ELF-1 (cell line): ENCODE measurements at places on chromosomes 6 and 20.
A peak's percentile ranks its signal among the peaks of the same experiment; 100 is the strongest.

- no peak for DNase-seq
These were observed 78.3 kb downstream of the SCAND1 start for GRCh38 chr20:35876033-35876320.

DNA sequence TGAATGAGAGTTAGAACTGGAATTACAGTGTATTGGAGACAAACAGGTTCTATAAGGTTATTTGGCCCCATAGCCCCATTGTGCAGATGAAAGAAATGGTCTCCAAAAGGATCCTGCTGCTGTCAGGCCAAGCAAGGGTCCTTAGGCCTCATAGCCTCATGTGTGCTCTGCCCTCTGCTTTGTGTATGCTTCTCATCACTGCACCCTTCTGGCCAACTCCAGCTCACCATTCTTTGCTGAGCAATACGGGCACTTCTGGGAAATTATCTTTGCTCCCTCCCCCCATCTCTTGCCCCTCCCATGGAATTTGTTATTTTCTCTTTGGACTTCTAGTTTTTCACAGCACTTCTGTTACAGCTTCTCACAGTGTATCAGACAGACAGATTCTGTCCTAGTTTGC is 298.8 kb downstream of the FOXA2 start:
- DNase-seq, result no peak

GRCh38 chr6:44435500-44435899 is 48.0 kb downstream of the CDC5L start:
- no peak for DNase-seq

DNA sequence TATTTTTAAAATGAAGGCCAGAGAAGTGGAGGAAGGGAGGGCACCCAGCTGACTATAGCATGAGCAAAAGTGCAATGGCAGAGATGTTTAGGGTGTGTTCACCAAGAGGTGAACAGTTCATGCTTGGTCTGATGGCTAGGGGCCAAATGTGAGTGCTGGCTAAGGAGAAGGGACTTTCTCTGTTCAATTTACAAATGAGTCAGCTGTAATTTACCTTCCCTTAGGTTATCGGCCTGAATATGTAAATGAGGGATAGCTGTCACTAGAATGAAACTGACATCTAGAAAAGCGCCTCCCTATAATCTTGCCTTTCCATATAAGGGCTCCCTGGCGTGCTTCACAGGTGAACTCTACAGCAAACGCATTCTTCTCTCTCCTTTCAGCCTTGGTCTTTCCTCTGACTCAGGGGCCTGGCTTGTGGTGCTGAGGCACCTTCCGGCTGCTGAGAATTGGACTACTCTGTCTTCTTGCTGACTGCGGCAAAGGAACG is 114.7 kb upstream of the BACH2 start:
- DNase-seq, result peak; percentile 85

GRCh38 chr6:93751969-93752368 is 332.6 kb upstream of the EPHA7 start:
- DNase-seq, result peak; percentile 1

DNA sequence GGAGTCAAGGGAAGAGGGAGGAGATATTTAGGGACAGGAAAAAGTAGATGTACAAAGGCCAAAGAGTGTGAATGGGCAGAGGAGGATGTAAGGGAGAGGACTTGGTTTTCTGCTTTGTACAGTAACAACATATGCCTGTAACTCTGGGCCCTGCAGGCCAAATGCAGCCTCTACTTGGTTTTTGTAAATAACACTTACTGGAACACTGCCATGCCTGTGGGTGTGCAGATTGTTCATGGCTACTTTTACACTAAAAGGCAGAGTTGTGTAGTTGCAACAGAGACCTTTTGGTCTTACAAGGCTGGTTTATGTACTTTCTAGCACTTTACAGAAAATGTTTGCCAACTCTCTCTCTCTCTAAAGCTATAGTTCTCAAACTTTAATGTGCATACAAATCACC is 157.1 kb downstream of the PHACTR1 start:
- DNase-seq, result no peak

- no peak for DNase-seq
These were observed 196.9 kb downstream of the PRL start for GRCh38 chr6:22099923-22100322.

GRCh38 chr6:53920881-53921280 is 126.1 kb downstream of the LRRC1 start:
- no peak for DNase-seq

- DNase-seq, result no peak
These were observed 6.7 kb upstream of the TEAD3 start for GRCh38 chr6:35503534-35503933.

- DNase-seq, result no peak
These were observed 76.5 kb upstream of the TMEM170B start for GRCh38 chr6:11460837-11461661.

DNA sequence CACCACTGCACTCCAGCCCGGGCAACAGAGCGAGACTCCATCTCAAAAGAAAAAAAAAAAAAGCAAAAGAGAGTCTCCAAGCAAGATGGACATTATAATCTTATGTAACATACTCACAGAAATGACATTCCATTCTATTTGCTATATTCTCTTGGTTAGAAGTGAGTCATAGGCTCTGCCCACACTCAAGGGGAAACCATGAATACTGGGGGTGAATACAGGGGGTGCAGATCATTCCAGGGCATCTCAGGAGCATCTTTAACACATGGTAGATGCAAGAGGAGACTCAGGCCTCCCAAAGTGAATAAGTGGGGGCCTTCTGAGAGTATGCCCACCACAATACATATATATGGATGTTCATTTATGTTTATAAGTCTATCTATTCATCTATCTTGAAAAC is 18.3 kb upstream of the RANBP9 start:
- DNase-seq, result no peak

- DNase-seq, result no peak
These were observed 195.3 kb upstream of the TCF21 start for GRCh38 chr6:133693565-133693964.

- DNase-seq, result no peak
These were observed 87.9 kb upstream of the PRND start for GRCh38 chr20:4633780-4634179.

- peak; percentile 32 for DNase-seq
These were observed 207.5 kb upstream of the OPRM1 start for GRCh38 chr6:153831350-153832078.

GRCh38 chr6:145669627-145670034 is 65.7 kb downstream of the EPM2A start:
- DNase-seq, result no peak

- no peak for DNase-seq
These were observed 55.4 kb downstream of the RAB44 start for GRCh38 chr6:36752886-36753506.

DNA sequence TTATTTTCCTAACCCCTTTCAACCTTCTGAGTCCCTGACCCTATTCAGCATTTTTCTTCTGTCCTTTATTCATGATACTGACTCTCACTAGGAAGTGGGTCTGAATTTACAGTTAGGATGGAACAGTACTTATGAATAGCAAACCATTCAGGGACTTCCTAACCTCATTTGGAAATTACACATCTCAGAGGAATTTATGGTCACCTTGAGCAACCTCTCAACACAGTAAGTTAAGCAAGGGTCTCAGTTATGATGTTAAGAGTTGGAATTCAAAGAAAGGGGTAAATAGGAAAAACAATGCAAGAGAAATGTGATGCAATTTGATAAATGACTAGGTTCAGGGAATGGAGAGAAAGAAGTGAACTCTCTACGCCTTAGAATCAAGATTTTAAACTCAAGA is 97.3 kb downstream of the GPR6 start:
- DNase-seq, result no peak

- no peak for DNase-seq
These were observed 42.5 kb downstream of the CD109 start for GRCh38 chr6:73738367-73739028.

- DNase-seq, result no peak
These were observed 29.8 kb upstream of the PCSK2 start for GRCh38 chr20:17197041-17197440.

DNA sequence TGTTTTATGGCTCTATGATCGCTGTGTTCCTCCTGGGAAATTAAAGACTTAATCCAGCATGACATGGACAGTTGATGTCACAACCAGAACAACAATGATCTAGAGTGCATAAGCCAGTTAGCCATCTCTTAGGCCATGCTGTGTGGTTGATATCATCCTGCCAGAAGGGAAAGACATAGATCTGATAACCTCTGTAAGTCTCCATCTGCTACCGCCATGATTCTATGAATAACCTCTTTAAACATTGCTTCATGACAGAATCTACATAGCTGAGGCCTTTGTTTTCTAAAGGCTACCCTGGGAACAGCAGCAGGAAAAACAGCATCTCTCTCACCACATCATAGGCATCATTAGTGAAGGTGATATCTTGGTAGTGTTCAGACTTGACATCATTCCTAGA is 117.6 kb upstream of the PHACTR1 start:
- no peak for DNase-seq

GRCh38 chr6:63864061-63864460 is 228.5 kb downstream of the PHF3 start:
- DNase-seq, result no peak

DNA sequence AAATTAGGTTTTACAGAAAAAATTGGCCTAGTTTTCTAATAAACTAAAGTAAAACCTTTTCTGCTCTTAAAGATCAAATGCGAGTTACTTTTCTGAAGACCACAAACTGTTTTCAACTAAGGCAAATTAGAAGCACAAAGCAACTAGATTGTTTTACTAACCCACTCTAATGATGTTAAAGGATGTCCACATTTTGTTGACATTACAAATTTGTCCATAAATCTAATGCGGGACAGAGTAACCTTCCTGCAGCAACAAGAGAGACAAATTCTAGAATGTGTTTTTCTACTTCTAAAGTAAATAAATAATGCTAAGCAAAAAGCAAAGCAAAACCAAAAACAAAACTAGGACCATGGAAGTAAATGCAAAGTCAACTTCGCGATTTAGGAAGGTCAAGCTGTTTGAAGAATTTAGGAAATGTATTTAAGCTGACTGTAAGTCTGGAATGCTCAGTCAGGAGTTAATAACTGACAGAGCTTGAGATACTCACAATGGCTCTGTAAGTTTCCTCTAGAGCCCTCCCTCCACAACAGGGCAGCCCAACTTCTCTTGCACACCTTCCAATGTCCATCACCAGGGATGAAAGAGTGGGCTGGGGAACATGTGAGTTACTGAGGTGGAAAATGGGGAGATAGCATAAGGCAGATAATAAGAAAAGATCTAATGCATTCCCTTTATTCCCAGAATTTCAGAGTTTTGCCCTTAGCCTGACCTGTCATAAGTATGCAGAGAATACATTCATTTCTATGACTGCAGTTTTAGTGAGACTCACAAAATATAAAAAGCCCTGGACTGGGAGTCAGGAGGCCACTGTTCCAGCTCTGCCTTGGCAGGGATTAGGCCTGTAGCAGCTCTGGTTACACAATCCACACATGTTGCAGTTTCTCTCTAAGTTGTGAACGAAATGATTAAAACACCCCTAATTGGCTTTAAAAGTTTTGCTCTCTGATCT is 158.8 kb downstream of the FOXA2 start:
- no peak for DNase-seq

DNA sequence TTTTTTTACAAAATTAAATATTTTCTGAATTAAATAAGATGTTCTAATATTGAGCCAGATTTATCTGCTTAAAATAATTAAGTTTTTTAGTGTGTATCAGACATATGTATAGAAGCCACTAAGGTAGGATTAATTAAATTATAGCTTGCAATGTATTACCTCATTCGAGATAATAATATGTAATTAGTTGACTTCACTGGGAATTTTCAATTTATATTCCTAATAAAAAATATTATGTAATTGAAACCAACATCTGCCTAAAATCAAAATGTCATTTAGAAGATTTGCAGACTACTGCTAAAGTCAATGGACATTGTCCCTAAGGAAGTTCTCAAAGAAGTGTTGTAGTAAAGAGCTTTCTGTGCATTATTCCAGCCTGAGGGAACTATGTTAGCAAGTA is 254.7 kb downstream of the EYS start:
- no peak for DNase-seq

GRCh38 chr6:21953831-21954801 is 342.7 kb downstream of the PRL start:
- DNase-seq, result peak; percentile 29

DNA sequence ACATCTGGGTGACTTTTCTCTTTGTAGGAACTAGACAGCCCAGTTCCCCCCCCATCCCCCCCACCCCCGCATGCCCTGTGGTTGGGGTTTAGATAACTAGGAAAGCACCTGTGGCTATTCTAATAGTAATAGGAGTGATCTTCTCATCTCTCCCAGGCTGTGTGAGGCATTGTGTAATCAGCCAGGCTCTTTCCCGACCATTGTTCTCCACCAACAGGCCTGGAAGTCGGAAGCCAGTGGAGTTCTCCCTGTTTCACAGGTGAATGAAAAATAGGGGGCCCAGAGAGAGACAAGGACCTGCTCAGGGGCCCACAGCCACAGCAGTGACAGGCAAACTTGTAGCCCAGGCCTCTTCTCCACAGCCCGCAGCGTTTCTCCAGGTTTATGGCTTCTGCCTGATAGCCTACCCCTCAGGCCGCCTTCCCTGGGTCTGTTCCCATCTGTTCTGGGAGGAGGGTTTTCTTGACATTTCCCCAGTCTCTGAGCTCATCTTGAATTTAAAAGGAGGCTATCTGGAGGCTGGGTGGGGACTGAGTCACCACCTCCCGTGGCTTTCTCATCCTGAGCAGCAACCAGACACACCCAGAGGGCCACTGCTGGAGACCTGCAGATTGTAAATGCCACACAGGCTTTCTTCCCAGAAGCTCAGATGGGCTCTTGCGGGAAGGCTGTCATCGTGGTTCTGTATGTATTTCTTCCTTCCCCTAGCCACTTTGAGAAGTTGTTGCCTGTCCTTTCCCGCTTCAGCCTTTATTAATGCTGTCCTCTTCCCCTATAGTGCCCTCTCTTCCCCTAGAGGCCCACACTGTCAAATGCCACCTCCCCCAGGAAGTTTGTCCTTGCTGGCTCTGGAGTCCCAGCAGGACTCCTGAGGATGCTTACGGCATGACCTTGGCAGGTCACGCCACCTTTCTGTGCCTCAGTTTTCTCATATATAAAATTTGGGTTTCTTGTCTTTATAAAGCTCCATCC is 75.9 kb upstream of the MYL9 start:
- DNase-seq, result peak; percentile 95

DNA sequence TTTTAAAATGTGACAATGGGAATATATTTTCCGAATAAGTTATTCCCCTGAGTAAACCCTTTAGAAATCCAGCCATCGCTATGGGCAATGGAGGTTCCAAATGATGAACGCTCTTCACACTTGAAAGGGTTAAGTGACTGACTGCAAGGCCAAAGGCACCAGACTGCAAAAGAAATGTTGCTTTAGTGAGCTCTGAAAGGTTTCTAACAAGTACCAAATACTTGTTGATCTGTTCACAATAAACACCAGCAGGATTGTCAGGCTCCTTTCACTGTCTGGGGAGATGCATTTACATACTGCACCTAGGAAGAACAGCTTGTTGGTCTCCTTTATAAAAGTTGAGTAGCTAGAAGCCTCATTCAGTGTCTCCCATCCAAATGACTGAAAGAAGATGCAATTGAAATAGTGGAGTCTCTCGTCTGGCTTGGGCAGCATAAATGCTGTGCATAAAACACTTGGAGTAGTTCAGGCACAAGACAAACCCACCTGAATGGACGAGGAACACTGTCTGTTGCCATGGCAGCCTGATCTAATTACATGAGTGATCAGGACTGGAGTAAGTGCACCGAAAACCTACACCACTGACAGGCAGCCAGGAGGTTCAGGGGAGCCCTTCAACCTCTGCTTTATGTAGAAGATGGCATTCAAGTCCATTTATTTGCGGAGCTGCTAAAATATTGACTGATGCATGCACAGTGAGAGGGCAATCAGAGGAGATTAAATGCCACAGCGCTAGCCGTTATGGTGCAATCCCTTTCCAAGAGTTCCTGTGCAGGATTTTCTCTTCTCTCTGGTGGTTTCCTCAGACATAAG is 2.9 kb downstream of the ATXN1 start:
- peak; percentile 40 for DNase-seq

- no peak for DNase-seq
These were observed 217.3 kb downstream of the ARID1B start for GRCh38 chr6:156994215-156995076.

GRCh38 chr6:19949155-19949554 is 112.0 kb downstream of the ID4 start:
- DNase-seq, result no peak
